ENCODE measurements at places on chromosomes 16 and 17. TPM values are rescaled to one million over a fixed set of nuclear protein-coding genes. Genes with fewer than 3 reads are reported as not detected.

CA7 gene
- total RNA-seq: not detected

RBFOX1 gene
- not detected for total RNA-seq

METTL23 gene
- 21.6 TPM for total RNA-seq

KIF2B gene
- not detected for total RNA-seq

G6PC1 gene
- total RNA-seq: not detected

SOX9 gene
- 1.8 TPM for total RNA-seq

TNS4 gene
- 0.24 TPM for total RNA-seq

USH1G gene
- not detected for total RNA-seq

FAM171A2 gene
- 4.4 TPM for total RNA-seq

CFAP52 gene
- total RNA-seq: 0.36 TPM

SYCE1L gene
- total RNA-seq: not detected

TNFRSF13B gene
- not detected for total RNA-seq

ST6GALNAC2 gene
- 0.65 TPM for total RNA-seq

RNU2-1 gene
- not detected for total RNA-seq

KRT40 gene
- not detected for total RNA-seq

HOXB7 gene
- 1.6 TPM for total RNA-seq

OTOA gene
- 0.36 TPM for total RNA-seq

AMDHD2 gene
- 66.0 TPM for total RNA-seq

ELMO3 gene
- 0.49 TPM for total RNA-seq

SPNS3 gene
- total RNA-seq: not detected

MYADML2 gene
- not detected for total RNA-seq

TMEM94 gene
- total RNA-seq: 51.1 TPM
